ENCODE measurements at places on chromosomes 4 and X. TPM values are rescaled to one million over a fixed set of nuclear protein-coding genes. Genes with fewer than 3 reads are reported as not detected.

GRCh38 chr4:56665781-56666180 is 15.3 kb downstream of the HOPX start:
- DNase-seq = no peak

GRCh38 chrX:28802625-28803024 is 215.4 kb downstream of the IL1RAPL1 start:
- no peak for DNase-seq

GRCh38 chrX:124747295-124747694 is 400.9 kb downstream of the SH2D1A start:
- no peak for DNase-seq

GRCh38 chr4:124710911-124711310 is 1.6 kb downstream of the ANKRD50 start:
- no peak for DNase-seq

DNA sequence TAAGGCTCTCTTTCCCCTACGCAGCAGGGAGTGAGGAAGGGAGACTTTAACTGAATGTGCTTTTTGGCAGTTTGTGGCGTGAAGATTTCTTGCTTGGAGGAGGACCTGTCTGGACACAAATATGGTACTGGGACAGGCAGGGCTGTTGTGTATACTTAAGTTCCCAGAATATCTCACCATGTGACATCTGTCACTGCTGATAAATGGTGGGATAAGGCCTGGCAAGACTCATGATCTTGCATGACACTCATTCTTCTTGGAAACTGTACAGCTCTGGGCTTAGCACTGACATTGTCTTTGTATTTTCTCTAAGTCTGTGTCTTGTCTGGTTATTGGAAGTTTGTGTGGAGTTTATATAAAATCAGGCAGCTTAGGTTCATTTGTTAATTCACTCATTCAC is 93.1 kb downstream of the STK32B start:
- no peak for DNase-seq

GRCh38 chrX:12978205-12979025 is 3.5 kb downstream of the TMSB4X start:
- peak; percentile 44 for DNase-seq

DNA sequence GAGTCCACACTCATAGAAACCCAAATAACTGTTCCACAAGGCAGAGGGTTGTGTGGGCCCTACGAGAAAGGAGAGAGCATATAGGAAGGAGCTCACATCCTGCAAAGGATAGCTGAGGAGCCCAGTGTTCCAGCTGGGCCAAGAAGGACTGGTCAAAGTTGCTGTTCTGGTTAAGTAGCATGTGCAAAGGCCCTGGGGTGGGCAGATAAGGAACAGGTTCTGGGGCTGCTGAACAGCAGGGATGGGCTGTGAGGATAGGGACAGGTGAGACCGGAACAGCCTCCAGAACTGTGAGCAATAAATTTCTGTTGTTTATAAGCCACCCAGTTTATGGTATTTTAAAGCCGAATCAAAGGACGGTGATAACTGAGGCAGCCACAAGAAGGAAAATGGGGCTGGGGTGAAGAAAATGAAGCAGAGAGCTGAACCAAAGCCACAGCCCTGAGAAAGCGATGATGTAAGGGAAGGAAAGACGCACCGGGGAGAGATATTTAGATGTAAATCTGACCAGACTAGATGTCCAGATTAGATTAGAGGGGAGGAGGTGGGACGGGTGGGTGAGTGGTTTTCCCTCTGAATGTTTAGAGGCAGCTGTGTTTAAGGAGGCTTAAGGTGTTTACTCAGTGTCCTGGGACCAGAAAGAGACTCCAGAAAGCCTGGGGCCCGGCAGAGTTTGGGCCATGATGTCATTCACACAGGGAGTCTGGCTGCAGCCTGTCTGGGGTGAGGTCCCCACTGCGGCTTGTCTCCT is 180.8 kb upstream of the BCOR start:
- no peak for DNase-seq

DNA sequence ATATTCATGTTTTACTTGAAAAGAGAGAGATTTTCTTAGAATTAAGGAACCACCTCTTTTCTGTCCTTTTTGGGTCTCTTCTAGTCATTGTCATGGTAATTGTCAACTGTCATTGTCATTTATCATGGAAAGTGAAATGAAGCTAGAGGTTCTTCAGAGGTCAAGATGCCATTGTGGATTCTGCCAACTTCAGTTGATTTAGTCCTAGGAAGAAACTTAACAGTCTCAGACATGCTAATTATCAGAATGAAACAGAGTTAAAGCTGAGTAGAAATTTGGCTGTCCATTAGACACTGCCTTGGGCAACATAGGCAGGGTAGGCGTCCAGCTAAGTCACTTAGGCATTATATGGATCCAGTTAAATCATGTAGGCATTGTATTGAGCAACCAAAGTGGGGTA is 796.1 kb upstream of the ADGRL3 start:
- DNase-seq = no peak

The UBA1 gene
- 150 TPM for total RNA-seq

The HOPX gene
- 9.0 TPM for total RNA-seq
